Activated T-helper 1 cell treated with Interleukin-2 at 50 U/mL for 16 hours (primary cell): ENCODE measurements at places on chromosomes 3 and 15.
A peak's percentile ranks its signal among the peaks of the same experiment; 100 is the strongest.

GRCh38 chr3:84547971-84548970, 410.5 kb upstream of the CADM2 start:
- DNase-seq, result no peak

GRCh38 chr3:134332344-134332743, 41.9 kb downstream of the AMOTL2 start:
- DNase-seq, result no peak

GRCh38 chr3:183824761-183825455, 469 bp downstream of the MAP6D1 start:
- no peak for DNase-seq

DNA sequence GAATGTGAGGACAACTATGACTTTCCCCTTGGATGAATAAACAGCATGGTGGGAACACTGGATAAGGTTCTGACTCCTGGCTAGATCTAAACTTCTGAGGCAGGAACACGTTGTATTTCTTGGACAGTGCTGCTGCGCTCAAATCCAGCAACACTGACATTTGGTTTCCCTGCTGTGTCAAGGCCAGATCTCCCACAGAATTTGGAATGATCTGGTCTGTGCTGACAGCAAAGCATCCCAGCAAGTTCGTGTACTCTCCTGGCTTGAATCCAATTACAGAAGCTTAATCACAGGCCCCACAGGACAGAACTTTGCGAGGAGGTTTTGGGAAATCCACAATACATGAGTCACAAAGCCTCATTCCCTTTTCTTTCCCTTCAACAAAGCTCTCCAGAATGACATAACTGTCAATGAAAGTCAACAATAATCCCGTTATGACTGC, 92.5 kb downstream of the ADAMTS9 start:
- no peak for DNase-seq

GRCh38 chr3:69326855-69327300, 59.0 kb downstream of the FRMD4B start:
- DNase-seq, result no peak

- DNase-seq, result no peak
Observed at GRCh38 chr3:4930501-4930900, 48.7 kb upstream of the BHLHE40 start.

GRCh38 chr15:27067175-27067574, 96.2 kb downstream of the GABRG3 start:
- DNase-seq, result no peak

DNA sequence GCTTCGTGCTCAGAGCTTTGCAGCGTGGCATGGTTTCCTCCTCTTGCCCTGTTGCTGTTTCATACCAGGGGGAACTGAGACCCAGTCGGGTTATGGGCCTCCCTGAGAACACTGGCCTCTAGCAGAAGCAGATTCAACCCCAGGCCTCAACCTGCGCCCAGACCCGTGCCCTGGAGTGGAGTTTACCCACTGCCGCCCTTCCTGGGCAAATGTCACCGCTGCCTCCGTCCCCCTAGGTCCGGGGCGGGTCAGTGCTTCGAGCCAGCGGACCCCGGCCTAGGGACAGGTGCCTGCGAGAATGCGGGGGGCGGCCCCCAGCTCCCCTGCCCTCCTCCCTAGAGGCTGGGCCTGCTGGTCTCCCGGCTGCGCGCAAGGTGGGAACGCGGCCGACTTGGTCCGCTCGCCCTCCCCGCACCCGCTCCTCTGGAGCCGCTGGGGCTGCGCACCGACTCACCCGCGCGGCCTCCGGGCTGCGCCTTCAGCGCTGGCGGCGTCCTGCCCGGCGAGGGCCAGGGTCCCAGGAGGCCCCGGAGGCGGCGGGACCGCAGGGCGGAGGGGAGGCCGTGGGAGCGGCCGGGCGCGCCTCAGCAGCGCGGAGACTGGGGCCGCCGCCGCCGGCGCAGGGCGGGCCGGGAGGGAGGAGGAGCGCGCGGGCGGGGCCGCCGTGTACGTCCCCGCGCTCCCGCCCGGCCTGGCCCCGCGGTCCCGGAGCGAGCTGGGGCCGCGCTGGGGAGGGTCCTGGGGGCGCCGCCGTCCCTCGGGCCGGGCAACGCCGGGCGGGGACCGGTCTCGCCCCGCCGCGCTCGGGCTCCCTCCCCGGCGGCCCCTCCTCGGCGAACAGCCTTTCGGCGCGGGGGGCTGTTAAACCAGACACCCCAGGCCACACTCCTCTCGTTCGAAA, at the start of gene PIGZ:
Gene PIGZ (minus strand): TSS at position 601 of the 901 bp plus-strand sequence. CDS start 16,802 bp downstream, outside the sequence.
- DNase-seq, result peak; percentile 20

GRCh38 chr15:82979726-82980125, 6.3 kb upstream of the RAMAC start:
- DNase-seq, result no peak

GRCh38 chr3:182728238-182728637, 65.1 kb upstream of the ATP11B start:
- no peak for DNase-seq

GRCh38 chr3:21409401-21409800, 341.6 kb downstream of the ZNF385D start:
- DNase-seq, result no peak

GRCh38 chr3:100125161-100125938, 11.0 kb upstream of the FILIP1L start:
- no peak for DNase-seq

- no peak for DNase-seq
Observed at GRCh38 chr3:133851931-133852330, 43.8 kb downstream of the RAB6B start.

- DNase-seq, result no peak
Observed at GRCh38 chr3:98026425-98027084, 8.6 kb downstream of the GABRR3 start.

GRCh38 chr3:127889461-127889863, 25.6 kb upstream of the KBTBD12 start:
- DNase-seq, result no peak

DNA sequence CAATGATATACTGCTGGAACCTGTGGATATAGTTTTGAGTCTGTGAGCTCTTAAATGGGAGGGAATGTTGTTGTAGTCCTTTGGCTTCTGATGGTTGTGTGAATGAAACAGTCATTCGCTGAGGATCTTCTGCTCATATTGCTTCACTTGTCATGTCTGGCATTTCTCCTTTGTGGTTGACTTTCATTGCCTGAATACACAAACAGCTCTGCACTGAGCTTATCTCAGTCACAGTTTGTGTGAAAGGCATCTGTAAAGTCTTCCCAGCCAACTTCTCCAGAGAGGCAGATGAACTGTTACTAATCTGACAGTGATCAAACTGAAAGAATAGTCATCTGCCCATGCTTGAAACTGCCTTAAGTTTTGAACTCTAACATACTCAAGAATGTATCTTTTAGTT, 59.8 kb downstream of the TMED3 start:
- DNase-seq, result no peak

GRCh38 chr3:62554264-62554799, 181.0 kb upstream of the FEZF2 start:
- DNase-seq, result no peak

- no peak for DNase-seq
Observed at GRCh38 chr15:99123713-99124451, 19.0 kb downstream of the SYNM start.

DNA sequence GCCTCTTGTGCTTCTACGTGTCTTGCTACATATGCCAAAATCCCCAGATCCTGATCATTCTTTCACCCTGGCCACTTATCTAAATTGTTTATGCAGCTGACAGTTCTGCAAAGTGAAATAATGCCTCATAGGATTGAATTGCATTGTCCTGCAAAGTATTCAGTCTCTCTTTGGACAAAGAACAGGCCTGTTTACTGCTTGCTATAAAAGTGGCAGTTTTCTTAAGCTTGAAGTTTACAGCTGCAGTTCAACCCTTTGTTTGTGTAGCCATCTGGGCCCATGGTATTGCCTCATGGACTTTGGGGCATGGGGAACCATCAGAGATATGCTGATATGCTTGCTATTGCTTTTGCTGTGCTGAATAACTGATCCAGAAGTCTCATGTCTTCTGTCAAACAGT, 523.2 kb downstream of the OTOL1 start:
- no peak for DNase-seq

DNA sequence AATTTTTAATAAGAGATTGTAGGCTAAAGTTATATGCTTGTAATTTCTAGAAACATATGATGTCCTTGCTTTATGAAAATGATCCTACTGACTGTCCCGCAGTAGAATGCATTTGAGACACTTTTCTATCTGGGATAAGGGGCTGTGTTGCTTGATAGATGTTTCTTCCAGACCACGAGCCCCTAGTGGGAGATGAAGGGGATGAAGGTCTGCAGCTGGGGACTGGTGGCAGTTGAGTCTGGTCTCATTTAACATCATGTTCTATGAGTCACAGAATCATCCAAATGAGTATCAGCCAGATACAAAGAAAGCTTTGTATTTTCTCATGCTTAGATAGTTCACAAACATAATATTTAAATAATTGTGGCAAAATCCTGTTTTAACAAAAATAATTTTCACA, 84.3 kb upstream of the PRTG start:
- no peak for DNase-seq

DNA sequence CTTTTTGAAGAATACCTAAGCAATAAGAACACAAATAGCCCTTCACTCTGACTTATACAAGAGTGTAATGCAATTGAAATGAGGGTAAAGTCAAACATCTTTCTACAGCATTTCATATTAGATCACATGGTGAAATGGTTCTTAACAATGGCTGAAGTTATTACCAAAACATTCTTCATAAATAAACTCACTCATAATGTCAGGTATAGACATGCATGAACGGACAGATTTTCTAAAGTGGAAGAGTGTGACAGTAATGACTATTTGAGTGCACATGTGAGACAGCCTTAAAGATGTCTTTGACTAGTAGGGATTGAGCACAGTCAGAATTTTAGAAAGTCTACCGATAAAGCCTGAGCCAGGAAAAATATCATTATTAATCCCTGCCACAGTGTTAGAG, 471.0 kb downstream of the ZPLD1 start:
- no peak for DNase-seq

GRCh38 chr3:18127174-18127858, 297.8 kb downstream of the SATB1 start:
- no peak for DNase-seq

DNA sequence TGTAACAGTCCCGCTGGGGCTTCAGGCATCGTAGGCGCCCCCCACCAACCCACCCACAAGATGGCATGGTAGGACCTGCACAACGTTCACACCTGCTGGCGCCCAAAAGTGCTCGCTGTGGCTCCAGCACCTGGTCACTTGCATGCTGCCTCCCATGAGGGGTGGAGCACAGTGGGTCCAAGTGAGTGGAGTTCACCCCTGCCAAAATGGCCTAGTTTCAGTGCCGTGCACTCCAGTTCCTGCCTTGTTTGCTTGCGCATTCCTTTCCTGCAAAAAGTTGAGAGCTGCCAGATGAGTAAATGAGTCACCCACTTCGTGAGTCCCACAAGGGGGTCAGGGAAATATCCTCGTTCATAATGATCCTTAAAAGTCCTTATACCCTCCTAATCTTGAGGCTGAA, 788.7 kb upstream of the DPPA4 start:
- no peak for DNase-seq

- no peak for DNase-seq
Observed at GRCh38 chr15:31499953-31500765, 173.5 kb downstream of the KLF13 start.

GRCh38 chr3:187975561-187976364, 178.2 kb upstream of the LPP start:
- DNase-seq, result no peak

GRCh38 chr15:48392356-48392755, 61.1 kb downstream of the DUT start:
- DNase-seq, result no peak

DNA sequence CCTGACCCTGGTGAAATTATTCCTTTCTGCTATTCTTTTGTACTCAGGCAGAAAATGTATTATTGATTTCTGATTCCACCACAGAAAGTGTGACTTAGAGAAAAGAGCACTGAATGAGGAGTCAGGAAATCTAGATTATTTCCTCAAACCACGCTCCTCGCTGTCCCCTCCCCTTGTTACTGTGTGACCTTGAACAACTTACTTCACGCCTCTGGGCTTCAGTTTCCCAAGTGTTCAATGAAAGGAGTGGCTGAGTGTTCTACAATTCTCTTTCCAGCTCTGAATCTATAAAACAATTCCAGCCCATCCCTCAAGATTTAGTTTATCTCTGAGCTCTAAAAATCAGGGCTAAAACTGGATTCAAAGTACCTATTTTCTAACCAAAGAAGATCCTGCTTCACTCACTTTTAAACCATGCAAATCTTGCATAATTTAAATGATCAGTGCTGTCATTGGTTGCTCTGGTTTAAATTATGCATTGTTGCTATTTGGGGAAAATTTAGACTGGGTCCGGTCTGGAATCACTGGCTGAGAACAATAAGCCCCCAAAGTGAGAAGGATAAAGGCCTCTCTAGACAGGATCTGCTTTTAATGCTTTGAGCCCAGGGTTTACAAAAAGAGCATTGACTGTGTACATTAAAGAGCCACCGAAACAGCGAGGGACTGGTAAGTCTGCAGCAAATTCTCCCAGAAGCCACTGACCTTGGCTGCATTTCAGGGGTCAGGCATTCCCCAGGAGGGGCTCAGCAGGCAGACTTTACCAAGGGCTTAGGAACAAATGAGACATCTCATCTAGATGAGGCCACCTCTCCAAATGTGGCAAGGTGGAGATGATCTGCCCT, 3.2 kb downstream of the TNIK start:
- no peak for DNase-seq

DNA sequence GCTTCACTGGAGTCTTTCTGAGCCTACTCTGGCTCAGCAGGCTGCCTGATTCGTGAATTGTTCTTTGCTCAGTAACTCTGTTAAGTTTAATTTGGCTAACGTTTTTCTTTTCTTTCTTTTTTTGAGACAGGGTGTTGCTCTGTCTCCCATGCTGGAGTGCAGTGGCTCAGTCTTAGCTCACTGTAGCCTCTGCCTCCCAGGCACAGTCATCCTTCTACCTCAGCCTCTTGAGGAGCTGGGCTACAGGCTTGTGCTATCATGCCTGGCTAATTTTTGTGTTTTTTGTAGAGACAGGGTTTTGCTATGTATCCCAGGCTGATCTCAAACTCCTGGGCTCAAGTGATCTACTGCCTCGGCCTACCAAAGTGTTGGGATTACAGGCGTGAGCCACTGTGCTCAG, 165.0 kb downstream of the PEX5L start:
- no peak for DNase-seq

GRCh38 chr3:191688756-191689433, 227.9 kb downstream of the PYDC2 start:
- no peak for DNase-seq
